ENCODE measurements at places on chromosomes 2 and 18.

GRCh38 chr18:38759457-38759856, 1193.9 kb upstream of the CELF4 start:
- DNase-seq, result no peak

DNA sequence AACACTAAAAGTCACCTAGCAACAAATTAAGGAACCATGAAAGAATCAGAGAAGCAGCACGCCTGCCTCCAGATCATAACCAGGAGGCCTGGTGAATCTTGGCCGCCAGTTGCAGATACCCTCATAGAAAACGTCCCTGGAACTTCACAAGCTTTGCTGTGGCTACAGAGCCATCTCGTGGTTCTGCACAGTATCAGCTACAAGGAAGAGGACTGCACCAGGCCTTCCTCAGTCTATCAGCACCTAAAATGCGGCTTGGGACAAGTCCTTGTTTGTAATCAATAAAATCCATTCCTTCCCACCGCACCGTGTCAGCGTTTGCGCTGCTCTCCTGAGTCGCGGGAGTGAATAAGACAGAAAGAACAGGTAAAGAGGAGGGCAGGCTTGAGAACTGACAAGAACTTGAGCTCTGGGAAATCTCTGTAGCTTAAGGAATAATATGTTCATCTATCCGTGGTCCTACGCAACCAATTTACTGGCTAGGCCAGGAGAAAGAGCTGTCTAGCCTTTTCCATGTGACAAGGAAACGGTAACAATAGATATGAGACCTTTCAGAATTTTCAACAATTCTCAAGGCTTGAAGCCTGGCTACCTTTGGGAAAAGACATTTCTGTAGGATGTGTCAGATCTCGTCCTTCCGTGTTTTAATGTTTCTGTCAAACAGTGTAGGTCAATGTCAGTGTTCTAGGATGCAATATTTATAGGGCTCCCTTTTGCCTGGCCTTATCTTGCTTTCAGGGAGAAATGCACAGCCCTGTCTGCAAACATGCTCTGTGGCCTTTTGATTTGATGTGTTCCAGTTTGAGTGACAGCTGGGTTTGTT, 128.5 kb upstream of the RAB12 start:
- peak; percentile 55 for DNase-seq

- DNase-seq, result peak; percentile 70
Measured at GRCh38 chr2:173400760-173401159, 46.1 kb downstream of the CDCA7 start.

DNA sequence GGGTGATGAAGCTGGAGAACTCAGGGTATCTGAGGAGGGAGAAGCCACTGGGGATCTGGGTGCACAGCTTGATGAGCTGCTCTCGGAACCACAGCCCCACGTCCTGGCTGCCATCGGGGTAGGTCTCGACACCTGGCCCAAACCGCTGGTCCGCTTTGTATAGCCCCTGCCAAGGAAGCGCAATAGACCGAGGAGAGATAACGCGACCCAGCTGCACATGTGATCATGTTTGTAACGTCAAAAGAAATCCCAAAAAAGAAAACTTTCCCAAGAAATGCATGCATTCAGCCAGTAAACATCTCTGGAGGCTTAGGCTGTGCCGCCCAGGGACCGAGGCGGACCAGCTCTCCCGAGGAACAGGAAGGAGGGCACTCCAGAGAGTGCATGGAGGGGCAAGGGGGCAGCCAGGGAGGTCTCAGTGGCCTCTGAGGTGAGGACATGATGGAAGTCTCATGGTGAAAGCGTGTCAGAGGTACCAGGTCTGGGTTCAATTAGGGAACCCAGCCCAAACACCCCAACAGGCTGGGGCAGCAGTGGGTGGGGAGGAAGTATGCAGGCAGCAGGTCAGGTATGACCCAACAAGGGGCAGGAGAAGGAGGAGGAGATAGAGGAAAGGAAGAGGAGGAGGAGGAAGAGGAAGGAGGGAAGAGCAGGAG, 28.3 kb downstream of the ANKMY1 start:
- DNase-seq, result no peak

GRCh38 chr2:128270672-128271596, 47.7 kb downstream of the HS6ST1 start:
- no peak for DNase-seq

DNA sequence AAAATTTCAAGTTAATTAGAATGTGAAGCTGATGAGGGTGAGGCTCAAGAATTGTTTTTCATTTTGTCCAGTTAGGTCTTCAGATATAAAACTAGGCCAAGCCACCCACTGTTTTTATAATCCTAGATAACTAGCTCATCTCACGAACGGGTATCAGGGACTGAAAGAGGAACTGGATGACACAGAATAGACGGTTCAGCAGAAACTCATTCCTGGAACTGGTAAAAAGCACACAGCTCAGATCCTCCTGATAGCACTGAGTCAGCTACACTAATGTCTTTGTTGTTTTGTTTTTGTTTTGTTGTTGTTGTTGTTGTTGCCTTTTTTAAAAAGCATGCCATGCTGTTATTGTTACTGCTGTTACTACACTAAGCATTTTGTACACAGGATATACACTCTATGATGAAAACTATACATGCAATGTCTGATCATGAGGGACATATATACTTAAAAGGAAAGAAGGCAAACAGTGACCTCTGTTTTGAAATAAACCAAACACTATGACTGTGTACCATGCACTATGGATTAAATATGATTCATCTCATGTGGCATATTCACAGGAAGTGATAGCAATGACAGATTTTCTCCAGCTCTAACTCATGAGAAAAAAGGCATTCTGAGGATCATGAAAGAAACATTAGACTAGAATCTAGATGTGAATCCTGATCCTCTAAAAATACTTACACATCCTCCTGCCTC, 437.6 kb downstream of the NCKAP5 start:
- no peak for DNase-seq

DNA sequence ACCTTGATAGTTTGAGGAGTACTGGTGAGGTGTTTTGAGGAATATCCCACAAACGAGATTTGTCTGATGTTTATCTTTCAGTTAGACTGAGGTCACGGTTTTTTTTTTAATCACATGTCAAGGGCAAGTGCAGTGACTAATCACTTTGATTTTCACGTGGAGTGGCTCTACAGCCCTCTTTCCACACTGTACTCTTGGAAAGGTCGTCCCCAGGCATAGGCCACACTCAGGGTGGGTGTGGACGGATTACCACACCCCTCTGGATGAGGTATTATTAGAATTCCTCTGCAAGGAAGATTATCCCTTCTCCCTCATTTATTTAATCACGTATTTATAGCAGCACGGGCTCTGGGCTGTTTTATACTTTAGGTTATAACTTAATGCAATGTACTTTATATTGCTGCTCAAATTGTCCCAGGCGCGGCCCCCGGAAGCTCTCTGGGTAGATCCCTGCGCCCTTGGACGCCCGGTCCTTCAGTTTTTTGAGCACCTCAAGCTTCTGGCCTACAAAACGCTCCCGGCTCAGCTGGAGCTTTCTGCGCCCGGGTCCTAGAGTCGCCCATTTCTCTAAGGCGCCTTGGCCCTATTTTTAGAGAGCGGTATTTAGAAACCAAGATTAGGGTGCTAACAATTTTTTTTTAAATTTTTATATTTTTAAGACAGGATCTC, 515 bp upstream of the PLEKHB2 start:
- peak; percentile 71 for DNase-seq

DNA sequence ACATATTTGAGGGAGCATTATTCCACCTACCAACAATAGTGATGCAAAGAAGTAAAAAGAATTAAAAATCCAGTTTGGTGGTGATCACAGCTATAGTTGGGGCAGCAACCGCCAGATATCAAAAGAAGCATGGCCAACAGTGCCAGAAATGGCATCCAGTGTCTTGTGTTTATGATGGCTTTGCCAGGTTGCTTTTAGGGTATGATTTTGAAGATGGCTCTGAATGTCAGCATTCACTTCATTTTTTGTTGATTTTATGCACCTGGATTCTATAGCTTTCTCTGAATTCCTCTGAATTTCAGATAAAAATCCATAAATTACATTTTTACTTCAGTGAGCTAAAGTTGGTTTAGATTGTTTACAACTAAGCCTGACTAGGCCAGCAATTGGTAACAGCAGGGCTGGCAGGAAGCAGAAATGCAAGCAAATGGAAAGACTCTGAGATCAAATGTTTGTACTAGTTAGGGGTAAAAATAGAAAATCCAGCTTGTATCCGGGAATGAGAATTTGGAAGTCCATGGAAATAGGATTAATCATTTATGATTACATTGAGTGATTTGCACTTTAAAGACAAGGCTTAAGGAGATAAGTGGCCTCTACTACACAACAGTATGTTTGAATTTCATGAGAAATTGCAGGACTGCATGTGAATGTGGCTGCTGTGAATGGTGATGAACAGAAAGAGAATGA, 40.4 kb downstream of the COL3A1 start:
- DNase-seq, result no peak

GRCh38 chr2:58376592-58376991, 135.5 kb upstream of the FANCL start:
- no peak for DNase-seq

DNA sequence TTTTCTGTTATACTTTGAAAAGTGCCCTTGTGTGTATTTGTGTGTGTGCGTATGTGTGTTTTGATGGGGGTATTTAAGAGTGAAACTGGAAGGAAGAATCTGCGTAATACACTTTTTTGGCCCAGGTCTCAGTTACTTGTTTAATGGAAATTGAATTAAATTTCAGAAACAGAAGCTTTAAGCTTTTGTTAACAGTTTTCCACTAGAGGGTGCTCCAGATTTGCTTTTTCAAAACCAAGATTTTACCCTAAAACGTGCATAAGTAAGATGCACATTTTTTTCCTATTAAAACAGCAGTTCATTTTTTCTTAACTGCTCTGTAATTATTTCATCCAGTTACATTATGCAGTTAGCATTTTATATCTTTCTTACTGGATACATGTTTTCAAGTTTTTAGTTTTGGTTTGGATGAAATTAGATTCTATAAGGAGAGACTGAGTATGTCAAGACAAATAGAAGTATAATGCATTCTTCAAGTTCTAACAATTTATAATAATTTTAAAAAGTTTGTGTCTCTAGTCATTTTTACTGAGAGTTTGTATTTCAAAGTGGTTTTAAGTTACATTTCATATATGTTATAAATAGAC, 97.2 kb downstream of the PIK3C3 start:
- DNase-seq, result peak; percentile 48

DNA sequence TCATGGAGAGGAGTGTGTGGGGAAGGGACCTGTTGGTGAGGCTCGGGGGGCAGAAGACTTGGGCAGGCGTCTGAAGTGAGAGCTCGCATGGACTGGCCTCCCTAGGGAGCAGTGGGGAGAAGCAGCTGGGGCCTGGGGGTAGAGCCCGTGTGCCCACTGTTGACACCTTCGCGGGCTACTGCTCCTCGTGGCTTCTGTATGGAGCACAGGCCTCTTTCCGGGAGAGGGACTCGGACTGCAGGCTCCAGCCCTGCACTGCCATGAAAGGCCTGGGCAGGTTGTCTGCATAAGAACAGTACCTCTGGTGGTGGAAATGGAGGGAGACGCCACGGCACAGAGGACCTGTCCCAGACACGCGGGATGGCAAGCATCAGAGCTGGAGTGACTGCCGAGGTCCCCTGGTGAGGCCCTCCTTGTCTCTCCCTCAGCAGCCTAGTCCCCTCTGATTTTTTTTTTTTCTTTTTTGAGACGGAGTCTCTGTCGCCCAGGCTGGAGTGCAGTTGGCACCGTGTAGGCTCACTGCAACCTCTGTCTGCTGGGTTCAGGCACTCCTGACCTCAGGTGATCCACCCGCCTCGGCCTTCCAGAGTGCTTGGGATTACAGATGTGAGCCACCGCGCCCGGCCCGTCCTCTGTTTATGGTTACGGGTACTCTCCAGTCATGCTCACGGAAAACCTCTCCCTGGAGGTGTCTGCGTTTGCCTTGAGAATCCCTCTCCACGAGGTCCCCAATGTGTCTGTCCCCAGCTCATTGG, 44.7 kb upstream of the PTMA start:
- no peak for DNase-seq

GRCh38 chr2:136111711-136112110, 6.2 kb downstream of the CXCR4 start:
- no peak for DNase-seq

- DNase-seq, result no peak
Measured at GRCh38 chr2:25042321-25043240, 705 bp downstream of the EFR3B start.

GRCh38 chr2:69345434-69345833, 41.6 kb downstream of the GFPT1 start:
- no peak for DNase-seq

- DNase-seq, result no peak
Measured at GRCh38 chr2:159538801-159539200, 77.5 kb downstream of the BAZ2B start.

DNA sequence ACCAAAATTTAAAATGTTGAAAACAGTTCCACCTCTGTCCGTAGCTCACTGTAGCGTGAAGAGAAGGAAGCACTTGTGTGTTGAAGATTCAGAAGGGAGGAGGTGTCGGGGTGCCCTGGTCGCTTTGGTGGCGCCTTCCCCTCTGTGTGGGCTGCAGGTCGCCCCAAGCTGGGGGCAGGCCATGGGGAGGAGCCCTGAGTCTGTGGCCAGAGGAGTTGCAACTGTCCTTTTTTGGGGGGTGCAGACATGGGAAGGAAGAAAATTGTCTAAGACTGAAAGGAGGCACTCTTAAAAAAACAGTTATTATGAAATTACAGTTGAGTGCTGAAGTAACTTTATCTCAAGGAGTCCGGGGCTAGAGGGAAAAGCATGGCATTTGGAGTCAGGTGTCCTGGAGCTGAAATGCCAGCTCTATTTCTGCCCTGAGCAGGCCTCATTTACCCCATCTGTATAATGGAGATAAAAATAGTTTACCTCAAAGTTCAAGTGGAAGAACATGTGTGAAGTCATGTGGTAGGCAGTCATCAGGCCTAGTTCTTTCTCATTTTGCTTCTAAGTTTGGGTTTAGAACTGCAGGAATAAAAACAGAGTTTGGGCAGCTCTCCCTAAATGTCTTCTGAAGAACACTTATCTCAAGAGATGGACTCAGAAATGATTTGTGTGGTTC, 82.1 kb downstream of the RNF144A start:
- no peak for DNase-seq

GRCh38 chr18:80245781-80246444, 1.4 kb downstream of the PARD6G start:
- no peak for DNase-seq

DNA sequence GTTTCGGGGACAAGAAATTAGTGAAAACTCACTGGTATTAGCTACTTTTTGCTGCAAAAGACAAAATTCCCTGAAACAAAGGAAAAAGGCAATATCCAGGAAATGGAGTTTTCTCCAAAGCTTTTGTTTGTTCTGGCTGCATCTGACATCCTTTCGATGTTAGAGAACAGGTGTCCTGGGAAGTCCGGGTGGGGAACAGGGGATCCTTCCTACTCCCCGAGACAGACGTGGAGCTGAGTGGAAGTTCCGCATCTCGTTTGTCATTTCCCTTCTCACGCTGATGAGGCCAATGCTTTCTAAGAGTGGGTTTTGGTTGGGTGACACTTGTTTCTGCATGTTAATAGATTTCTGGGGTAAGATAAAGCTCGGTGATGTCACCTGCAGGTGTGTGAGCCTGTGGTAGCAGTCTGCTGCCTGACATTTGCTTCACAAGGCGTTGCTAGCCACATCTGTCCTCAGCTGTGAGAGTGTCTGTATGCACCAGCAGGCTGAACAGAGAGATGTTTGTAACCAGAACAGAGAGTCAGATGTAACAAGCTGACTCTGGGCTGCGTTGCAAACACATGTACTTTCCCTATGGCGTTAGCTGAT, 125.9 kb downstream of the ACOXL start:
- DNase-seq, result peak; percentile 68

- no peak for DNase-seq
Measured at GRCh38 chr18:55353806-55354205, 234.2 kb downstream of the TCF4 start.

GRCh38 chr2:20015482-20016083, 3.1 kb upstream of the MATN3 start:
- DNase-seq, result peak; percentile 70

GRCh38 chr2:7692657-7693161, 775.5 kb downstream of the RNF144A start:
- DNase-seq, result no peak

All from NAMALWA (cell line).